ENCODE measurements at places on chromosomes 16 and 17. TPM values are rescaled to one million over a fixed set of nuclear protein-coding genes. Genes with fewer than 3 reads are reported as not detected.

KRT12 gene
- not detected for total RNA-seq

ABCC6 gene
- 1.5 TPM for total RNA-seq

ITGAL gene
- 0.10 TPM for total RNA-seq

MLYCD gene
- 2.1 TPM for total RNA-seq

TBC1D3K gene
- not detected for total RNA-seq

SRSF2 gene
- 464 TPM for total RNA-seq

All from A549 treated with RU486 at 1 μM for 4 hours (cell line).